ENCODE measurements at places on chromosomes 6 and 20.
A peak's percentile ranks its signal among the peaks of the same experiment; 100 is the strongest.

DNA sequence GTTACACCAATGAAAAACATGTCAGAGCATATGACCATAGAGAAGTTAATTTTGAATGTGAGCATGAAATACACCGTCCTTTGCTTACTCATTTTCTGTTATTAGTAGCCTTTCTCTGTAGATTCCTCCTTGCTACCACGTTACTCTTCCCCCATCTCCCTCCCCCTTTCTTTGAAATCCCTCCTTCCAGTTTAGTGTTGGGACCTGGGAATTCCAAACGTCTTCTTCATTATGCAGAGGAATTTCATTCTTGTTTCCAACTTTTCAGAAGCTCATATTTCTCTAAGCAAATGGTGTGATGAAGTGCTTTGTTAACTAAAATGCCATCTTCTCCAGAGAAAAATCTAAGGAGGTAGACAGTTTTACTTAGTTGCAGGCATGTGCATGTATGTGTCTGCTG, 122.4 kb downstream of the MCHR2 start:
- no peak for DNase-seq

GRCh38 chr20:2745060-2745910, 52.7 kb downstream of the EBF4 start:
- no peak for DNase-seq

GRCh38 chr6:129867403-129867802, 6.3 kb upstream of the TMEM244 start:
- DNase-seq, result no peak

- DNase-seq, result no peak
Observed at GRCh38 chr6:45265246-45265645, 62.9 kb upstream of the RUNX2 start.

- DNase-seq, result peak; percentile 69
Observed at GRCh38 chr6:42726485-42727086, 4.2 kb upstream of the PRPH2 start.

GRCh38 chr20:1186367-1186991, 1.7 kb upstream of the TMEM74B start:
- no peak for DNase-seq

GRCh38 chr6:141202626-141203025, 930.1 kb upstream of the GJE1 start:
- no peak for DNase-seq

- DNase-seq, result no peak
Observed at GRCh38 chr6:154234019-154234772, 122.4 kb downstream of the IPCEF1 start.

GRCh38 chr6:138640028-138640427, 133.5 kb upstream of the CCDC28A start:
- DNase-seq, result no peak

DNA sequence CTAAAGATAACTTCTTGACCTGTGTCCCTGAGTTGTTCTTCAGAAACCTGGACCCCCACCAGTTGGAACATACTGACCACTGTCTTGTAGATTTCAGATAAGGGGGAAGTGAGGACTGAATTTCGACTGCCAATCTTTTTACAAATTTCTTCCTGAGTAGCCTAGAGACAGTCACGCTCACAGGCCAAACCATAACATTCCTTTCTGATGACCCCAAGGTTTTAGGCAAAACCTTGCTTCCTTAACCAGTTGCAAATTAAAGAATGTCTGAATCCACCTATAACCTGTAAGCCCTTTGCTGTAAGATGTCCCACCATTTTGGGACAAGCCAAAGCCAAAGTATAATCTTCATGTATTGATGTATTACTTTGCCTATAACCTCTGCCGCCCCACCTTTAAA, 306.9 kb downstream of the LRFN2 start:
- no peak for DNase-seq

DNA sequence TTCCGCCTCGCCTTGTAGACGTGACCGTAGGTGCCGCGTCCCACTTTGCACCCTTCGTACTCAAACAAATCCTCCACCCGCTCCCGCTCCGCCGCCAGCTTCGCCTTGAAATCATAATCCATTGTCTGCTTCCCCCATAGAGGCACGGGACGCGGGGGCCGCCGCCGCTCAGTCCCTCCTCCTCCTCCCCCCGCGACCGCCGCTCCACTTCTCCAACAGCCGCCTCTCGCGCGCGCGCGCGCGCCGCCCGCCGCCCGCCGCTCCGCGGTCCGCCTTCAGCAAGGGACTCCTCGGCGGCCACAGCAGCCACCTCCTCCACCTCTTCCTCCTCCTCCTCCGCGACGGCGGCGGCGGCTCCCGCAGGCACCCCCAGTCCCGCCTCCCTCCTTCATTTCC, 256 bp downstream of the CDK19 start:
- no peak for DNase-seq

DNA sequence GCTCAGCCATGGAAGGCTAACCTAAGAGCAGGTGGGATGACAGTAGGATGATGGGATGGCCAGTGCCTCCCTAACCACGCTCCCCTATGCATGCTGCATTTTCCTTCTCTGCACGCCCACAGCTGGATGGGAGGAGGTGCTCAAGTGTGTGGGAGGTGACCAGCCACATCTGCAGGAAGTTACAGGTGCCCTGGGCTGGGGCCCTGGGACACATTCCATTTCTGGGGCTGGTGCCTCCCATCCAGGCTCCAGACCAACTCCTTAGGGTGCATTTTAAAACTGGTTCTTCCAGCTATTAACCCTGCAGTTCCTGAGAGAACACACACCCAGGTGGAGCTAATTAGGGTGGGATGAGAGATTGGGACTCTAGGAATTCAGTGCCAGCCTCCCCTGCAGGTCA, 135.3 kb upstream of the ARMC2 start:
- no peak for DNase-seq

GRCh38 chr6:151704383-151704782, 103.1 kb upstream of the ESR1 start:
- DNase-seq, result no peak

DNA sequence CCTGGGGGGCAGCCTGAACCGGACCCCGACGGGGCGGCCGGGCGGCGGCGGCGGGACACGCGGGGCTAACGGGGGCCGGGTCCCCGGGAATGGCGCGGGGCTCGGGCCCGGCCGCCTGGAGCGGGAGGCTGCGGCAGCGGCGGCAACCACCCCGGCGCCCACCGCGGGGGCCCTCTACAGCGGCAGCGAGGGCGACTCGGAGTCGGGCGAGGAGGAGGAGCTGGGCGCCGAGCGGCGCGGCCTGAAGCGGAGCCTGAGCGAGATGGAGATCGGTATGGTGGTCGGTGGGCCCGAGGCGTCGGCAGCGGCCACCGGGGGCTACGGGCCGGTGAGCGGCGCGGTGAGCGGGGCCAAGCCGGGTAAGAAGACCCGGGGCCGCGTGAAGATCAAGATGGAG, 636 bp downstream of the SRF start:
- DNase-seq, result no peak

DNA sequence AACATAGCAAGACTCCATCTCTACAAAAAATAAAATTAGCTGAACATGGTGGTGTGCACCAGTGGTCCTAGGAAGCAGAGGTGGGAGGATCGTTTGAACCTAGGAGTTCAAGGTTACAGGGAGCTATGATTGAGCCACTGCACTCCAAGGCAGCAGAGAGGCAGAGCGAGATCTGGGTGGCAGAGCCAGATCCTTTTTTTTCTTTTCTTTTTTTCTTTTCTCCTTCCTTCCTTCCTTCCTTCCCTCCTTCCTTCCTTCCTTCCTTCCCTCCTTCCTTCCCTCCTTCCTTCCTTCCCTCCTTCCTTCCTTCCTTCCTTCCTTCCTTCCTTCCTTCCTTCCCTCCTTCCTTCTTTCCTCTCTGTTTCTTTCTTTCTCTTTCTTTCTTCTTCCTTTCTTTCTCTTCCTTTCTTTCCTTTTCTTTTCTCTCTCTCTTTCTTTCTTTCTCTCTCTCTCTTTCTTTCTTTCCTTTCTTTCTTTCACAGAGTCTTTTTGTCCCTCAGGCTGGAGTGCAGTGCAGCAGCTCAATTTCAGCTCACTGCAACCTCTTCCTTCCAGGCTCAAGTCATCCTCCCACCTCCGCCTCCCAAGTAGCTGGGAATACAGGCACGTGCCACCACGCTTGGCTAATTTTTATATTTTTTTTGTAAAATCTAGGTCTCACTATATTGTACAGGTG, 9.2 kb upstream of the VSTM2L start:
- no peak for DNase-seq

GRCh38 chr6:87922947-87923330, 124.7 kb upstream of the SPACA1 start:
- no peak for DNase-seq

GRCh38 chr6:158207422-158207788, 39.3 kb downstream of the GTF2H5 start:
- no peak for DNase-seq

GRCh38 chr6:40573221-40573620, 13.9 kb downstream of the LRFN2 start:
- DNase-seq, result no peak

DNA sequence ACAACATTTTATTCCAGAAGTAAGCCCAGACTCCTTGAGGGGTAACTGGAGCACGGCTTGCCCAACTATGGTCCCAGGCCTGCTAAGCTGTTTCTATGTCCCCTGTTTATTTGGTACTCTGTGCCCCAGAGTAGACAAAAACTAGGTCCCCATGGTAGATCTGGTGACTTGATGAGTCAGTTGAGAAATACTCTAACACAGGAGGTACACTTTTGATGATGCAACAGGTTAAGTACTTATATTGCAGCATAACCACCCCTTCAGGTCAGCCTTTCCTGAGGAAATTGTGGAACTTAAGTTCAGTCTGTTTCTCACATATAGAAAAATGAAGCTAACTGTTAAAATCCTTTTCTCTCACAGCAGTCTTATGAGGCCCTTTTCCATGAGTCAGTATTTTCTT, 19.6 kb downstream of the TTPAL start:
- DNase-seq, result no peak

DNA sequence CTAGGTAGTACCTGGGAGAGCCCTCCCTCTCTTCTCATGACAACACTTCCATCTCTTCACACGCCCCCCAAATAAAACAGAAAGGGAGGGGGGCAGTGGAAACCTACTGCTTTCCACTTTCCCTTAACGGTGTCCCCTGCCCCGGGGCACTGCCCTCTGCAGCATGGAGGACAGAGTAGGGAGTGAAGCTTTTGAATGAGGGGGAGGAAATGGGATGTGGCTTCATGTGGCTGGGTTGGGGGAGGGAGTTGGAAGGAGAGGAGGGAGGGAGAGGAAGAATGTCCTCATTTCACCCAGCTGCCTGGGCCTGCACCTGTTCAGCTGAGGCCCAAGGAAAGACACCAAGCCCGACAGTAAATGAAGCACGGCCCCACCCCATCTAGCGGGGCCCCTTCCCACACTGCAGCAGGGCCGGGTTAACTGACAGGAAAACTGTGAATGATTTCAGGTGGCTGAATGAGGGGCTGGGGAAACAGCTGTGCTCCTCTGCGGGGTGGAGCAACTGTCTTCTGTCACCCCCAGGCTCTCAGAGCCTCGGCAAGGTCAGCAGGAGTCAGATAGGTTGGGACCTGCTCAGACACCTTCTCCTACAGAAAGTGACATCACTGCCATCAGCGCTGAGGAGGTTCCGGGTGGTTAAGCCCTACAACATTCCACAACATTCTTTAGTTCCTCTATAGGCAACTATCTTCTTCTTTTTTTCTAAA, 40.0 kb upstream of the TAF8 start:
- DNase-seq, result no peak

- DNase-seq, result no peak
Observed at GRCh38 chr20:1434571-1435336, 31.9 kb downstream of the NSFL1C start.

DNA sequence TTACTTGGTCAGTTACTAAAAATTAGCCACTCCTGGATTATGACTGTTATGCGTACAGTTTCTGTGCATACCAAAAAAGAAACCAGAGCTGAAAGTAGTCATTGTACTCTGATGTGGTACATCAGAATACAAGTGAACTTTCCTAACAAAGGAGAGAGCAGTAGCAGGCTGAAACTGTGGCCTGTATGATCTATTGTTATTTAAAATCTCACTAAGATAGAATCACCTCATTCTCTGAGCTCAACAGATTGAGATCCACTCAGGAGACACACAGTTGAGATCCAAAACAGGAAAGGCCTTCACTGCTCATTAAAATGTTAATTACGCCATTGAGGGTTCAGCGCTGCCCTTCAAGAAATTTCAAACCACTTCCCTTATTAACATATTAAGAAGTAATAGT, 576.4 kb downstream of the LMBRD1 start:
- no peak for DNase-seq

DNA sequence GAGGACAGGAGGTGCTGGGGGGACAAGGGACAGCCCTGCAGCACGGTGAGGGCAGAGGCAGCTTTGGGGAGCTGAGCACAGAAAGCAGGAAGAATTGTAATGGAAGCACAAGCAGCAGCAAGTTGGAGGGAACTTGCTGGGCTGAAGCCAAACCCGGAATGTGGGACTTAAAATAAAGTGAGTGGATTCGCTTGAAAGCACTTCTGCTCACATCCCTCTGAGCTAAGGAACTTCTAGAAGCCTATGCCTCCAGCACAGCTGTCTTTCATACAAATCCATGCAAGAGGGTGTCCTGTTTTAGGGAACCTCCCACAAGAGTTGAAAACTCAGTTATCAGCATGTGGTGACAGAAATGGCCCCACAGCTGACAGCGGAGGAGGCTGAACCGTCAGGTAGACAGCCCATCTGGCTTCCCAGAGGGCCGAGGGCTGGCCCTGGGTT, 71.4 kb upstream of the MLN start:
- DNase-seq, result no peak

- no peak for DNase-seq
Observed at GRCh38 chr6:46044881-46045617, 29.4 kb upstream of the CLIC5 start.

DNA sequence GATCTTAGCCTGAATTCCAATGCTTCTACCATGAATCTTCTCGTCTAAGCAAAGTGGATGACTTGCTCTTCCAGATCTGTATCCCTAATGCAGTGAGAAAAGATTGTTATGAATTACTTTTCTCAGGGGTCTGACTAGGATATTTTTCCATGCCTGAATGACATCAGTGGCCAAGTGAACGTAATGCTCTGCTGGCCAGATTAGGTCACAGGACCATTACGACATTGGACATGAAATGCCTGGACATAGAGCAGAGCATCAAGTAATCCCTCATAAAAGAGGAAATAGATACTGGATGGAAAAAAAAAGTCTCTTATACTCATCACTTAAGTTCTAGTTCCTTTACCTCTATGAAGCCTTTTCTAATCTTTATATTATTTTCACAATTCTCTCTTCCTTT, 12.1 kb upstream of the THEMIS start:
- no peak for DNase-seq

DNA sequence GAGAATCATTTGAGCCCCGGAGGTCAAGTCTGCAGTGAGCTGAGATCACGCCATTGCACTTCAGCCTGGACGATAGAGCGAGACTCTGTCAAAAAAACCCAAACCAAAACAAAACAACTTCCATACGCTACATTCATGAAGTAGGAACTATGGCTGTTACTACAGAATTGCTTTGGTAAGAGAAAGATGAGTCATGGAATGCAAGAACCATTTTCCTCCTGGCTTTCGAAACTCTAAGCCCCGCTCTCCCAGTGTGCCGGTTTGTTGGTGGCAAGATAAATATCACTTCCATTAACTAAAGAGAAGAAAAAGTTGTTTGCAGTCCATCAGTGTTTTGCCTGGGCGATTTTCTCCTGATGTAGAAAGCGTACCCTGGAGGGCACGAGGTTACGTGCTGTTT, 61.3 kb downstream of the ZDHHC14 start:
- no peak for DNase-seq
